ENCODE measurements at places on chromosomes 1 and 21. TPM values are rescaled to one million over a fixed set of nuclear protein-coding genes. Genes with fewer than 3 reads are reported as not detected.

Gene LHX8
- not detected for polyA plus RNA-seq

Gene COL6A2
- polyA plus RNA-seq = 676 TPM

Gene RCAN3
- 4.5 TPM for polyA plus RNA-seq

GRCh38 chr21:45448810-45449657 is 44.1 kb downstream of the COL18A1 start:
- DNase-seq = no peak

GRCh38 chr1:94504601-94505000 is 37.0 kb downstream of the F3 start:
- no peak for DNase-seq

DNA sequence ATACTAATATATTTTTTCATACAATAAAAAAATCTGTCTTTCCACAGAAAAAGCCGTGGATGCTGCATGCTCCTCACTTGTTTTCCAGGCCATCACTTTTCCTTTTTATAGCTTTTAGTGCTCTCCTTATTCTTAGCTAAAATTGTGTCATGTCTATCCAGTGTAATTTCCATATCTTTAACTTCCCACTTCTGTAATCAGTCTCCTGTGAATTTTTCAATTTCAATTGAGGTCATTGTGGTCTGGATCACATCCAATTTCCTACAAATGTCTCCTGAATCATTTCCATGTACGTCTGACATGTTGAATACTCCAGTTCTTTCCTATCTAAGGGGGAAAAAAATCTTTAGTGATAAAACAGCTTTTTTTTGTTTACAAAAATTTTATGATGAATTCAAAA is 838.2 kb upstream of the B3GALT2 start:
- no peak for DNase-seq

DNA sequence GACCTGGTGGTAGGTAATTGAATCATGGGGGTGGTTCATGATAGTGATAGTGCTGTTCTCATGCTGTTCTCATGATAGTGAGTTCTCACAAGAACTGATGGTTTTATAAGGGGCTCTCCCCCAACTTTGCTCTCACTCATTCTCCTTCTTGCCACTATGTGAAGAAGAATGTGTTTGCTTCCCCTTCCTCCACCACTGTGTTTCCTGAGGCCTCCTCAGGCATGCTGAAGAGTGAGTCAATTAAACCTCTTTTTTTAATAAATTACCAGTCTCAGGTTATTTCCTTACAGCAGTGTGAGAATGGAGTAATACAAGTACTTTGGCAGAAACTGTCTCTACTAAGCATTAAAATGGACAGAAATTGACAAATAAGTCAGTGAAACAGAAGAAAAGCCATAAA is 21.6 kb downstream of the RAB3GAP2 start:
- DNase-seq = no peak

DNA sequence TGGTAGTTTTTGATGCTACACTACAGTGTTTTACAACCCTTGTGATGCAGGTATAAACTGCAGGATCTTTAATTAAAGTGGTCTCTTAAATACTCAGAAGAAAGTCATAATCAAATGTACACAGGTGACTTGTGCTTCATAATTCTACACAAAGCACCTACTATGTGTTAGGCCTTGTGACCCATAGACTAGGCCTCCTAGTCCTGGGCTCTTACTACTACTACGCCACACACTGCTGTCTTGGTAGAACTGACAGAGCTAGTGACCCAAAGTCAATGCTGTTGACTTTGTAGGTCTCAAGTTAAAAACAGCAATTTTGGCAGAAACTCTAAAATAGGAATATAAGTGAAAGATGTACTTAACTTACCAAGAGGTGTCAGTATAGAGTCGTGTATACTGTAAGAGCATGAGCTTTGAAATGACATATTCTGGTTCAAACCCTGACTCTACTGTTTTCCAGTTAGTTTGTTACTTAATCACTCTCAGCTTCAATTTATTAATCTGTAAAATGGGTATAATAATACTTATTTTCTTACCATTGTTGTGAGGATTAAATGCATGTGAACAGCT is 48.6 kb upstream of the LMO4 start:
- DNase-seq = no peak

DNA sequence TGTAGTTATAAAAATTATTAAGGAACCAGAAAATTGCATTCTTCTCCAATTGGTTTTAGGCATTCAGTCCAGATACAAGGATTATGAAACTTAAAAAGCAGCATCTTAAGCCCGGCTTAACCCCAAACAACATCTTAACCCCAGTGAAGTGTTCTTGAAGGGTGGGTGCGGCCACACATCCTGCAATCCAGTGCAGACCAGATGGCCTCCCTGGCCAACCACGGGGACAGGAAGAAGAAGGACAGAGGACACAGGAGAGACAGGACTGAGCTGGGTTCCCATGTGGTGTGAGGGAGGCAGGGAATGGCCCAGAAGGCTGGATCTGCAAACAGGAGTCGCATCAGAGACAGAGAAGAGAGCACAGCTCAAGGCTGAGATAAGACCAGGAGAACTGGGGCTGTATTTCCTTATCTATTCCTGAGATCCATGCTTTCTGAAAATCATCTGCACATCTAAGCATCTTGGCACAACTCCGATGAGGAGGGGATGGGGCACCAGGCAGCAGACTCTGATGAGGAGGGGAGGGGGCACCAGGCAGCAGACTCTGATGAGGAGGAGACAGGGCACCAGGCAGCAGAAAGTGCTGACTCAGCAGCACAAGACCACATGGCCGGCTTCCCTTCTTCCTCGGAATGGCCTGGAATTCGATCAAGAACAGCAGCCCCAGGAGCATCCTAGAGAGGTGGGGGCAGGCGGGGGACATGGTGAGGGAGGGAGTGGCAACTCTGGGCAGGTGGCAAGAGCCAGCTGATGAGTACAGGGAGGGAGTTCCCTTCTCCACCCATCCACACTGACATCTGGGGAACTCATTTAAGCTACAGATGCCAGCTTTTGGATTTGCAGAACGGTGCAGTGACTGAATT is 26.6 kb downstream of the ABCG1 start:
- DNase-seq = no peak

DNA sequence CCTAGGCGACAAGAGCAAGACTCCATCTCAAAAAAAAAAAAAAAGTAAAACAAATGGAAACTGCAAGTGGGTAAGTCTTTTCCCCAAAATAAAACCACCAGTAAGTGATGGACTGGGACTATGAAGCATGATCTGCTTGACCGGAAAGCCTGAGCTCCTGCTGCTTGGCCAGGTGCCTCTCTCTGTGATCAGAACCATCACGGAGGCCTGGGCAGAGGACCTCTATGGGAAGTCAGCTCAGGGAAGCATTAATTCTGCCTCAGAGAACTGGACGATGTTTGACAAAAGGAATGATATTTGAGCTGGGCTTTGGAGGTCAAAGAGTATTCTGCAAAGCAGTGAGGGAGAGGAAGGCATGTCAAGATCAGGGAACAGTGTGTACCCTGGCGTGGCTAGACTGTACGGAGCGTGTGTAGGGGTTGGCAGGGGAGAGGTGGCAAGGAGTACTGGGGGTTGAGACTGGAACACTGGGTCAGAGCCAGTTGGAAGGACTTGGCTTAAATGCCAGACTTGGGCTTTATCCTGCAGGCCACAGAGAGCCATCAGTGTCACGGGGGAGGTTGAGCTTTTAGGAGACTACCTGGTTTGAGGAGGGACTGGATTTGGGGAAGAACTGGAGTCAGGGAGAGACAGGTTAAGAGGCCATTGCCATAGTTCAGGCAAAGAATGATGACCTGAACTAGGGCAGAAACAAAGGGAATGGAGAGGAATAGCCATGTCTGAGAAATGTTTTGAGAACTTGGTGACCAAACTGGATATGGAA is 16.4 kb downstream of the ATP1A2 start:
- DNase-seq = no peak

GRCh38 chr1:233097546-233097945 is 147.1 kb downstream of the NTPCR start:
- no peak for DNase-seq

All from AG04450 (cell line).